ENCODE measurements at places on chromosomes 2 and 18. TPM values are rescaled to one million over a fixed set of nuclear protein-coding genes. Genes with fewer than 3 reads are reported as not detected.

ECEL1 gene
- total RNA-seq, result 0.15 TPM

DTNA gene
- not detected for total RNA-seq

- H3K27ac ChIP-seq, result no peak overlapping the region
- no peaks in the 10 kb centered on the region for H3K27me3 ChIP-seq
- H3K4me3 ChIP-seq, result no peak overlapping the region
- no peak for DNase-seq
- H3K4me1 ChIP-seq, result no peaks in the 10 kb centered on the region
These were observed 109.9 kb upstream of the MEIS1 start for GRCh38 chr2:66324909-66325528.

GRCh38 chr18:80147037-80147417 is 38.0 kb downstream of the ADNP2 start:
- H3K27me3 ChIP-seq, result no peaks in the 10 kb centered on the region
- no peaks in the 10 kb centered on the region for H3K36me3 ChIP-seq
- peak overlapping the region; percentile 76 for H3K4me3 ChIP-seq
- no peaks in the 10 kb centered on the region for H3K4me1 ChIP-seq

DNA sequence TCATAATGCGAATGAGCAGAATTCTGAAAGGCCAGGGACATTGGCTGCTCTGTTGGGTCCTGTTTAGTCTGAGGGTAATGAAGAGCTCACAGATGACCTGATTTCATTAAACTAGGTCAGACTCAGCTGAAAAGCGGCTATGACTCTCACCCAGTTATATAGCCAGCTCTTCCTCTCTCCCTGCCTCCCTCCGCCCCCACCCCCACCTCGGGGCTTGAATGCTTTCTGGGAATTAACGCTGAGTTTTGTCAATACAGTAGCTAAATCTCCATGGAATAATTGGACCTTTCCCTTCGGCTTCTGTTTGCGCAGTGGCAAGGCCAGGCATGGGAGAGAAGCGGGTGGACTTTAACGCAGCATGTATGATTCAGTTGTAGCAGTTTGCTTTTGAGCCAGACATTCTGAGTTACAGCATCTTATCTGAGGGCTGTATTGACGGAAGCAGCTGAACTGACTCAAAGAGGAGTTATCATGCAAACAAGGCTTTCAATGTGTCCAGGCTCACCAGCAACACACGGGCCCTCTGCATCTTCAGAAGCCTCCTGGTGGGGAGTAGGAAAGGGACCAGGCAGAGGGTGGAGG is 110.6 kb downstream of the MYCN start:
- H3K36me3 ChIP-seq, result no peaks in the 10 kb centered on the region
- no peaks in the 10 kb centered on the region for H3K4me1 ChIP-seq
- DNase-seq, result no peak
- no peak overlapping the region for H3K4me3 ChIP-seq

DNA sequence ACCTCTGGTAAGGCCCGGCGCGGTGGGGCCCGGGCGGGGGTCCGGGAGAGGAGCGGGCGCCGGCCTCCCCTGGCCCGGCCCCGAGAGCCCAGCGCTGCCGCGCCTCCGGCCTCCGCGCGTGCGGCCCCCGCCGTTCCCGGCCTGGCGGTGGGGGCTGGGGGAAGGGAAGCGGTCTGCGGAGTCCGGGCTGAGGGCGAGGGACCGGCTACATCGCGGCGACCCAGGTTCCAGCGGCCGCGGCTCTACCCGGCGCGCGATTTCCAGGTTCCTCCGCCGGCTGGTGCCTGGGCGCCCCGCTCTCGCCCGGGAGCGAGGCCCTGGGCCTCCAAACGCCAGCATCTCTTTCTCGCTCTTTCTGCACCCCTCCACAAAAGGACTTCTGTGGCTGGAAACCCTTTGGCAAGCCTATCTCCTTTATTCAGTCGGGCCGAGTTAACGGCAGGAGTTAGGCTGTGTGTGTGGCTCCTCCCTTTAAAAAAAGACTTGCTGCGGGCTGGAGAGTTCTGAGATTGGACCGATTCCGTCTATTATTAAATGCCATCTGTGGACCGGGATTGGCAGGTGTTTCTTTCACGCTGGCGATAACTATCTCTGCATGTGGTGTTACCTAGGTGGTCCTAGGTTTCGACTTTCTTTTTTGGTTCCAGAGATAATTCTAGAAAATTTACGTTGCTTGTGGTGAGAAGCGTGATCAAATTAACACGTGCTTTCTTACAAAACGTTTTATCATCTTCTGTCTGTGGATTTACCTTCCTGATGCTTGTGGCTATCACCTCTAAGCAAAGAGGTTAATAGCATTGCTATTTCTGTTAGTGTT is 592 bp downstream of the ME2 start:
- peak overlapping the region; percentile 71 for H3K4me3 ChIP-seq
- DNase-seq, result peak; percentile 26
- H3K27ac ChIP-seq, result peak overlapping the region; percentile 82
- peaks cover 20% of the 10 kb centered on the region for H3K4me1 ChIP-seq

DNA sequence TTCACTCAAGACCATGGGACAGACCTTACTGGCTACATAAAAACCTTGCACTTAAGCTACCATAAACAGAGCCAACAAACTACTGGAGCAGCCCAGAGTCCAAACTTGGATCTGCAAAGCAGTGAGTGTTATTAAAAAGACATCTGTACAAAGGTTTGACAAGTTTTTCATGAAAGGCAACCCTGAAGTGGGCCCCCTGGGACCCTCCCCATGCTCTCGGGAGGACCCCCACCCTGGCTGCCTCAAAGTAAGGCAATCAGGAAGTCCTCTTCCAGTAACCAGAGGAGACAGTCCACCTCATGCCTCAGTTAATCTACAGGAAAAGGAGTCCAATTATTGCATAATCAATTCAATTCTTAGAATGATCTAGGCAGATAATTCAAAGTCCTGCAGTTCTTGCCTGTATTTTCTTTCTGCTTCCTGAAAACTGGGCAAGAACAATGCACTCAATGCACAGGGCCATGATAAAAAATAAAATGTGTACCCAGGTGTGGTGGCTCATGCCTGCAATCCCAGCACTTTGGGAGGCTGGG is 69.7 kb downstream of the TBC1D8 start:
- no peak overlapping the region for H3K4me3 ChIP-seq
- H3K36me3 ChIP-seq, result no peaks in the 10 kb centered on the region

DNA sequence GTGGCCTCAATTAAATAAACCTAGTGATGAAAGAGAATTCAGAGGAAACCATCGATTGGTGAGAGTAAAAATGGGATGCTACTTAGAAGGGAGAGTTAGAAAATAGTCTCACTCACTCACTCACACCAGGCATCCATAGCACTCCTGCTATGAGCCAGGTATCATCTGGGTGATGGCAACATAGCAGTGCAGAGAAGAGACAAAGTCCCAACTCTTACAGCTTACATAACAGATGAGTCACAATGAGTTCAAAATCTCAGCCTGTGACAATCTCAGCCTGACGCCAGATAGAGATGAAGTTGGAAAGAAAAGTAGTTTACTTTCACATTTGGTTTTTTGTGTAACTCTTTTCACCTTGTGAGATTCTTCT is 55.4 kb upstream of the THOC1 start:
- H3K27ac ChIP-seq, result no peak overlapping the region
- DNase-seq, result no peak
- H3K4me3 ChIP-seq, result no peak overlapping the region
- H3K4me1 ChIP-seq, result no peaks in the 10 kb centered on the region
- no peaks in the 10 kb centered on the region for H3K36me3 ChIP-seq
- H3K27me3 ChIP-seq, result peaks cover 10% of the 10 kb centered on the region

DNA sequence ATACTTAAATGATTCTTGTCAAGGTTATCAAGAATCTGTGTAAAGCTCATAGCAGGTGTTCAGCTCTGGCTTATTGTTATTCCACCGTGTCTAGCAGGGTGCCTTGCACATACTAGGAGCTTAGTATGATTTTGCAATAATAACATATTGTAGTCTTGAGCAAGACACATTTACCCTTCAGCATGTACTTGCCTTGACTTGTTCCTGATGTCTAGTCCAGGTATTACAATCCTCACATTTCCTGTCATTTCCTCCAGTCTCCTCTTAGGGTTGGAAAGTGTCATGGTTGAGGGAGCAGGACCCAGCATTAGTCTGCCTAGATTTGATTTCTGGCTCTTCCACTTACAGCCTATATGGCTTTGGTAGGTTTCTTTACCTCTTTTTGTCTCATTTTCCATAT is 246.1 kb downstream of the RAD51AP2 start:
- H3K27ac ChIP-seq, result no peak overlapping the region
- H3K4me3 ChIP-seq, result no peak overlapping the region
- H3K4me1 ChIP-seq, result no peaks in the 10 kb centered on the region
- DNase-seq, result no peak
- H3K36me3 ChIP-seq, result no peaks in the 10 kb centered on the region
- no peaks in the 10 kb centered on the region for H3K27me3 ChIP-seq

DNA sequence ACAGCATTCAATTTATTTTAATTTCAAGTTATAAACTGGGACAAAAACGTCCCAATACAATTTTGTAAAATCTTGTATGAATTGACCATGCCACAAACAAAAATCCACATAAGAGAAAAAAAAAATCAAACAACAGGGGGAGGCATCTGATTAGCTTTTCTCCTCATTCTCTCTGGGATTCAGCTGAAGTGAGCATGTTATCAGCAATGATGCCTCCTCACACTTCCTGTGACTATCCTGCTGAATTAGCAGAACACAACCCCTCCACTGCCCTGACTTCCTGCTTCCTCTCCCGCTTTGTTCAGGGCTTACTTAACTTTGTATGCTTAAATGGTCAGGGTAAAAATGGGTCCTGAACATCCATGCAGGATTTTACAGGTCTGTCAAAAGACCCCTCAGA is 132.2 kb upstream of the ITGB6 start:
- H3K36me3 ChIP-seq, result peaks cover 2% of the 10 kb centered on the region
- no peaks in the 10 kb centered on the region for H3K27me3 ChIP-seq
- no peak overlapping the region for H3K4me3 ChIP-seq
- H3K27ac ChIP-seq, result no peak overlapping the region
- no peak for DNase-seq
- H3K4me1 ChIP-seq, result peaks cover 49% of the 10 kb centered on the region

DNA sequence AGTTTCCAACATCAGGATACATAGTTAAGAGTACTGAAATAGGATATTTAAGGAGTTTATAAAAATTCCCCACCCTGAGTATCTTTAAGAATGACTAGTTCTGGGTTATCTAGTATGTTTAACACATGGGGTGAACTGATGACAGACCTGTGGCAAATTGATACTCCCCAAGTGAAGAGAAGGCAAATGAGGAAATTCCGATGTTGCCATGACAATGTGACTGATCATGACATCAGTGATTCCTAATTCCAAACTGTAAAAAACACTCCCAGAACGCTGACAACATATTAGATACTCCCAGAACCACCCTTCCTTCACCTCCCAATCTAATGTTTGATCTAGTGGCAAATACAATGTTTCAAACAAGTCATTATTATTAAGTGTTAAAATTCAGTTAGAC is 77.6 kb downstream of the RBMS1 start:
- H3K4me1 ChIP-seq, result peaks cover 20% of the 10 kb centered on the region
- H3K36me3 ChIP-seq, result no peaks in the 10 kb centered on the region
- no peak overlapping the region for H3K27ac ChIP-seq
- no peak for DNase-seq
- H3K27me3 ChIP-seq, result no peaks in the 10 kb centered on the region

DNA sequence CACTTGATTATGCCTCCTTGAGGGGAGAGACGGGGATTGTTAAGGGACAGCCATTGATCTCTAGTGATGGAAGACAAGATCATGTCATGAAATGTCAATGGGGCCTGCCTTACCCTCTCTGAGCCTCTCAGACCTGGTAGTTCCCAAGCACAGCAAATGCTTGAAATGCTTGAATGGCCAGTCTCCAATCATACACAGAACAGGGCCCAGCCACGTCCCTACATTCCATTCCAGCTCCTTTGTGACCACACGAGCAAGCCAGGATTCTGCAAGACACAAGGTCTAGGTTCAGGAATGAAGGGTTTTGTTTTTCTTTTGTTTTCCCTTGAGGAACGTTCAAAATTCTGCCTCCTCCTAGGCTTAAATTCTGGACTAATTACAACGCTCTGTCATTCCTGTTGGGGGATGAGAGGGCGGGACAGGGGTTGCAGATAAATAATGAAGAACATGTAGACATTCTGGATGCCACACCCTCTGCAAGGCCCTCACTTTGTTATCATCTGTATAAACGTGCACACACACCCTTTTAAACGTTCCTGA is 98.1 kb upstream of the YPEL5 start:
- H3K27ac ChIP-seq, result no peak overlapping the region
- DNase-seq, result no peak
- H3K4me1 ChIP-seq, result no peaks in the 10 kb centered on the region
- H3K36me3 ChIP-seq, result no peaks in the 10 kb centered on the region

- no peaks in the 10 kb centered on the region for H3K4me1 ChIP-seq
- H3K27me3 ChIP-seq, result peaks cover 2% of the 10 kb centered on the region
- no peak overlapping the region for H3K4me3 ChIP-seq
- H3K27ac ChIP-seq, result no peak overlapping the region
- H3K36me3 ChIP-seq, result no peaks in the 10 kb centered on the region
These were observed 116.1 kb upstream of the GPC1 start for GRCh38 chr2:240319221-240319854.

- no peaks in the 10 kb centered on the region for H3K36me3 ChIP-seq
- no peak overlapping the region for H3K27ac ChIP-seq
- DNase-seq, result no peak
- no peaks in the 10 kb centered on the region for H3K4me1 ChIP-seq
- H3K27me3 ChIP-seq, result peaks cover 15% of the 10 kb centered on the region
- no peak overlapping the region for H3K4me3 ChIP-seq
These were observed 30.7 kb upstream of the FOXI3 start for GRCh38 chr2:88483200-88483599.

DNA sequence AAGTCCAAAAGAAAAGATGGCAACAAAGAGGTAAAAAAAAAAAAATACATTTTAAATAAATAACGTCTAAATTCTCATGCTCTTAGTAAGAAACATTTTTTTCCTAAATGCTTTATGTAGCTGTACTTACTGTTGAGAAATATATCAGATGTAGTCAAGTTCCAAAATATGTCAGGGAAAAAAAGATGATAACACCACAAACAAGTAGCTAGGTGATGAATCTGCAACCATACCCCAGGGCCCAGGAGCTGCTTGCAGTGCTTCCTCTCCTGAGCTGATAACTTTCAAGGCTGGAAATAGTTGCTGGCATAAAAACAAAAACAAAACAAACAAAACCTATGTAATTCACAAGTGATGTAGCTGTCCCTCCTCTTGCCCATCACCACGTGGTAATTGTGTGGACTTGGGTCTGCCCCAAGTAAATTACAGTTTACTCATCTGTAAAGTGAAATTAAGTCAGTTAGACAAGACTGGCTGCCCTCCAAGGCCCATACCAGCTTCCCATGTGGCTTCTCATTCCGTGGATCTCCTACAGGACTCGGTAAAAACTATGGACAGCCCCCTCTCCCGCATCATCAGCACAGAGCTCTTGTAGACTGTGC is 82.6 kb downstream of the SP100 start:
- H3K36me3 ChIP-seq, result peaks cover 65% of the 10 kb centered on the region
- no peaks in the 10 kb centered on the region for H3K27me3 ChIP-seq
- DNase-seq, result no peak
- no peak overlapping the region for H3K27ac ChIP-seq
- H3K4me3 ChIP-seq, result no peak overlapping the region
- H3K4me1 ChIP-seq, result peaks cover 10% of the 10 kb centered on the region

DNA sequence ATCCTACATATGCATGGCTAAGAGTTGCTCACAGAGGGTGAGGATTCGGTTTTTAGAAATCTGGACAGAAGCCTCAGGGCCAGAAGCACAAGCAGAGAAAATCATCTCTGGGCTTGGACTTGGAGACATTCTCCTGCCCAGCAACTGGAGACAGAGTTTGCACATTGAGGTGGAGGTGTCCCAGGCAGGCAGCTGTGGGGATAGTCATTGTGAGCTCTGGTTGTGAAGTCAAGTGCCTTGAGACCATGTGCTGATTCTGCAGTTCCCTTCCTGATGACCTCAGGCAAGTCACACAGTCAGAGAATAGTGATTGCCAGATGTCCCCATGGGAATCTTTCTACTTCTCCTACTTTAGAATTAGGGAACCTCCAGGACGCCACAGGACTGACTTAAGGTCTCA is 108.4 kb upstream of the LDAH start:
- H3K27ac ChIP-seq, result no peak overlapping the region
- no peaks in the 10 kb centered on the region for H3K4me1 ChIP-seq
- no peak overlapping the region for H3K4me3 ChIP-seq
- no peak for DNase-seq
- no peaks in the 10 kb centered on the region for H3K36me3 ChIP-seq
